ENCODE measurements at places on chromosomes 5 and 9.

DNA sequence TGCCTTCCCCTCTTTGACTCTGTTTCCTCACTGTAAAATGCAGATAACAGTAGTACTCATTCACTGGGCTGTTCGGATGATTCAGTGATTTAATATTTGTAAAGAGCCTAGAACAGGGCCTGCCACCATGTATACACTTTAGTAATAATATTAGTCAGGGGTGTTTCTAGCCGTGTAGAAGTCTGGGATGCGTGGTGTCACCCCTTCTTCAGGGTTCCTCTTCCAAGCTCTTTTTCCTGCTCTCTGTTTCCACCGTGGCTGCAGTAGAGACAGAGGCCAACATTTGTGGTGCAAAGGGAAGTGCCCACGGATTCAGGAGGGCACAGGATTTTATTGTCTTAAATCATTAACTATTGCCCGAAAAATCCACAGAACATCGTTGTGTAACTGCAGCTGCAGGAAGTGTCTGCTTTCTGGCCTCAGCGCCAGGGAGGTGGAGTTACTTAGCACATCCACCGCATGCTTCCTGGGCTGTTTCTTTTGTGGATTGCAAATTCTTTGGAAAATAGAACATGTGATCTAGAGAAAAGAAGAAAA is 61.7 kb downstream of the TRIO start:
- no peak for DNase-seq

- no peak for DNase-seq
Observed at GRCh38 chr5:34905564-34905963, 9.7 kb downstream of the RAD1 start.

DNA sequence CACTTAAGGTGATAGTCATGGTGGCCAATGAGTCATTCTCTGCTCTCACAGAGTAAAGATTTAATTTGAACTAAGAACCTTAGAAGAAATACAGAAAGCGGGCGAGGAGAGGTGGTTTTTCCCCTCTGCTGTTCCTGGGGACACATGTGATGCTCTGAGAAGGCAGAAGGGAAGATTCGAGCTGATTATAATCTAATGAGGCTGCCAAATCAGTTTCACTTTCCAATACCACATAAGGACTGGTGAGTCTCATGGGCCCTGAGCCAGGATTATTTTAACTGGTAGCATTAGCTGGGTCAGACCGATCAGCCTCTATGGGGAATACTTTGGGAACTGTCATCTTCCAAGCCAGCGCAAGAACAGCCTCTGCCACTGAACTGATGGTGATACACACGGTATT is 116.5 kb downstream of the SLC1A3 start:
- DNase-seq = no peak

GRCh38 chr5:53482717-53483638 is 2.5 kb downstream of the FST start:
- no peak for DNase-seq

DNA sequence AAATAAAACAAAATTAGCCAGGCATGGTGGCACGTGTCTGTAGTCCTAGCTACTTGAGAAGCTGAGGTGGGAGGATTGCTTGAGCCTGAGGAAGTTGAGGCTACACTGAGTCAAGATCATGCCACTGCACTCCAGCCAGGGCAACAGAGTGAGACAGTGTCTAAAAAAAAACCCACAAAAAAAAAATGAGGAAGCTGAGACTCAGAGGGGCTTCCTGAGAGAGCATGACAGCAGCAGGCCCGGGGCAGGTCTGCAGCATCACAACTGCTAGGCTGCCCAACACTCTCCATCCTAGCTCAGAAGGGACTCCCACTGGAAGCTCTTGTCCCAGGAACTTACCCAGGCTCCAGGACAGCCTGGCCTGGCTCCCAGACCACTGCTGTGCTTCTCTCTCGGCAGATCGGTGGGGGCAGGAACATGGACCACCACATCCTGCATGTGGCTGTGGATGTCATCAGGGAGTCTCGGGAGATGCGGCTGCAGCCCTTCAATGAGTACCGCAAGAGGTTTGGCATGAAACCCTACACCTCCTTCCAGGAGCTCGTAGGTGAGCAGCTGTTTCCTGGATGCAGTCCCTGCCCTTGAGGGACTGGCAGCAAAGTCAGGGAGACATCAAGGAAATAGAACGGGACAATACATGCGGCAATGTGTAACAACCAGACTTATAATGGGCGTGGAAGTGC is 19.1 kb downstream of the PTGS1 start:
- DNase-seq = no peak

Measured in breast epithelium (tissue), 4 donors.